ENCODE measurements at places on chromosomes 12 and 14. TPM values are rescaled to one million over a fixed set of nuclear protein-coding genes. Genes with fewer than 3 reads are reported as not detected.

DNA sequence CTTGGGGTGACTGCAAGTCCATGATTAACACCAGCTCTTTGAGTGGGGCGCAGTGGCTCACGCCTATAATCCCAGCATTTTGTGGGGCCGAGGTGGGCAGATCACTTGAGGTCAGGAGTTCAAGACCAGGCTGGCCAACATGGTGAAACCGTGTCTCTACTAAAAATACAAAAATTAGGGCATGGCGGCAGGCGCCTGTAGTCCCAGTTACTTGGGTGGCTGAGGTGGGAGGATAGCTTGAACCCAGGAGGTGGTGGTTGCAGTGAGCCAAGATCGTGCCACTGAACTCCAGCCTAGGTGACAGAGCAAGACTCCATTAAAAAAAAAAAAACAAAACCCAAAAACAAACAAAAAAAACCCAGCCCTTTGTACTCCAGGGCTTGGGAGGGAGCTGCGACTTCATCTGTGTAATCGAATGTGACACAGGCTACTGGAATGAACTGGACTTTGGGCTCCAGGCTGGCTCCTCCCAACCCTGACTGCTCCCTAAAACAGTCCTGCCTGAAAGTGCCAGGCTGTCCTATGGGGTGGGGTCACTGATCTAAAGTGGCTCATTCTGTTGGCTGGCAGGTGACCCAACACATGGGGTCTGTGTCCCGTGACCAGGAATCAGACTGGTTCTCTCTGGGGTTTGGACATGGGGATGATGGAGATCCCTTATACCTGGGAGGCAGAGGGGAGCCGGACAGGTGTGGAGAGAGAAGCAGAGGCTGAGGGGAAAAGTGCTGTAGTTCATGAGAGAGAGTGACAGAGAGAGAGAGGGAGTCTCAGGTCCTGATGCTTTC lies 9.3 kb upstream of the C12orf43 start:
- no peak for DNase-seq

- DNase-seq: no peak
Measured at GRCh38 chr12:50062728-50063460, 5.5 kb downstream of the ASIC1 start.

SERPINA9 gene
- 0.74 TPM for total RNA-seq

BRAP gene
- total RNA-seq: 25.3 TPM

DHH gene
- 0.36 TPM for total RNA-seq

KRT6C gene
- not detected for total RNA-seq

DNA sequence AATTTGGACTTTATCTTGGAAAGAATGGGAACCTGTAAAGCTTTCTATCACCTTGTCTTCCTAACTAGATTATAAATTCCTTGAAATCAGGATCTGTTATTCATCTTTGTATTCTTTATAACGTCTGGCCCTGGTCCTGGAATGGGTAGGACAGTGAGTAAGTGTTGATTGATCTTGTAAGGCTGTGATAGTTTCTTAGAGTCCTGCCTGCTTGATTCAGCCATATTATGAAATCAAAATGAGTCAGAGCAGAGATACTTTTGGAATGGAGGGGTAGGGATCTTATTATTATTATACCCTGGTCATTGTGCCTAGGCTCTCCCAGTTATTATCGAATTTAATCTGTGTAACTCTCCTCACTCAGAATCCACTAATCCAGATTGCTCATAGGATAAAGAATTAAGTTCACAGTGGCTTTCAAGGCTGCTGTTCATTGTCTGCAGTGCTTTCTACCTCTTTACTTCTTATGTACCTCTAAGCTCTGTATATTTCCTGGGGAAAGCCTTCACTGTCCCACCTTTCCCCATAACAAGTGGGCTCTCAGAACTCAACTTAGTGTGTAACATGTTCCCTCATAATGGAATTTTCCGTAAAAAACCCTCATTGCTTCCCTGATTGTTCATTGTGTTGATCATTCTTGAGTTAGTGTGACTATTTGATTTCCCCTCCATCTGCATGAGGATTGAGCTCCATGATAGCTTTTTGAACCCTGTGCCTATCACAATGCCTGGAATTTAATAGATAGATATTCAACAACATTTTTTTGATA lies 93.3 kb downstream of the DAAM1 start:
- DNase-seq: no peak

DNA sequence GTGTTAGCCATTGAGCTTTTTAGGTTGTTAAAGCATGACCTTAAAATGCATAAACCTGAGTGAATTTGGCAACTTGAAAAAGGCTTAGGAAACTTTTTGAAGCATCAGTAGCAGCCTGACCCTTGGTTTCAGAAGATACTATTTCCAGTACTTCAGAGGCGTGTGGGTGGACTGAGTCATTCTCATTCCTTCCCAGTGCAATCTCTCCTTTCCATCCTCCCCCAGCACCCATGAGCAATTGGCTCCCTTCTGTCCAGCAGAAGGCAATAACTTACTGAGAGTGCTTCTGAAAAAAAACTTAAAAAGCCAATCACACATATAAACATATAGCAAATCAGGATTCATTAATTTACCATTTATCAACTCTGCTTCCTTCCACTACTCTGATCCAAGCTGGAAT lies 299.3 kb upstream of the STXBP6 start:
- DNase-seq: no peak

Measured in B cell (primary cell).